ENCODE measurements at places on chromosomes 6 and 20.

GRCh38 chr6:57177545-57178265 is 5.6 kb downstream of the BAG2 start:
- DNase-seq: peak; percentile 86

DNA sequence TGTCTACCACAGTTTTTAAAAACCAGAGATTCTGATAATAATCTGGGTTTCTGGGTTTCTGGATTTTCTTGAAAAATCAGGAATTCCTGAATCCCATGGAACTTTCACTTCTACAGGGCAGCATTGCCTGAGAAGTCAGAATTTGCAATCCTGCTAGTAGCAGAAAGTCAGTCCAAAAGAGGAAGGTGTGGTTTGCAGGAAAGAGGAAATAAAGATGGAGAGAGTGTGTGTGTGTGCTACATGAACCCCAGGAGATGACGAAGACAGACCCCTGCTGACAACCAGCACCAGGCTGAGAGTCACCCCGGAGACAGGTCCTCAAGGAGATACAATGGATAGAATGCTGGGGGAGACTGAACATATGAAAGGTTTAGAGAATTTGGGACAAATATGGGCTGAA is 44.9 kb downstream of the PRND start:
- no peak for DNase-seq

DNA sequence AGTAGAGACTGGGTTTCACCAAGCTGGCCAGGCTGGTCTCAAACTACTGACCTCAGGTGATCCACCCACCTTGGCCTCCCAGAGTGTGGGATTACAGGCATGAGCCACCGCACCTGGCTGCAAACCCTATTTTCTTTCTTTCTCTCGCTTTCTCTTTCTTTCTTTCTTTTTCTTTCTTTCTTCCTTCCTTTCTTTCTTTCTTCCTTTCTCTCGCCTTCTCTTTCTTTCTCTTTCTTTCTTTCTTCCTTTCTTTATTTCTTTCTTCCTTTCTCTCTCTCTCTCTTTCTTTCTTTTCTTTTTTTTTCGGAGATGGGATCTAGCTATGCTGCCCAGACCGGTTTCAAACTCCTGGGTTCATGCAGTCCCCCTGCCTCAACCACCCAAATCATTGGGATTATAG is 47.0 kb upstream of the TGM3 start:
- no peak for DNase-seq

- no peak for DNase-seq
Measured at GRCh38 chr20:50518270-50518721, 8.1 kb downstream of the PTPN1 start.

- DNase-seq: no peak
Measured at GRCh38 chr6:132977413-132977812, 163.0 kb downstream of the RPS12 start.

- DNase-seq: peak; percentile 10
Measured at GRCh38 chr20:24950128-24950835, 1.2 kb downstream of the CST7 start.

GRCh38 chr6:7526755-7527154 is 14.7 kb upstream of the DSP start:
- DNase-seq: no peak

- no peak for DNase-seq
Measured at GRCh38 chr6:79048611-79049010, 29.4 kb downstream of the PHIP start.

GRCh38 chr6:43853066-43853650 is 83.1 kb downstream of the VEGFA start:
- DNase-seq: peak; percentile 44

DNA sequence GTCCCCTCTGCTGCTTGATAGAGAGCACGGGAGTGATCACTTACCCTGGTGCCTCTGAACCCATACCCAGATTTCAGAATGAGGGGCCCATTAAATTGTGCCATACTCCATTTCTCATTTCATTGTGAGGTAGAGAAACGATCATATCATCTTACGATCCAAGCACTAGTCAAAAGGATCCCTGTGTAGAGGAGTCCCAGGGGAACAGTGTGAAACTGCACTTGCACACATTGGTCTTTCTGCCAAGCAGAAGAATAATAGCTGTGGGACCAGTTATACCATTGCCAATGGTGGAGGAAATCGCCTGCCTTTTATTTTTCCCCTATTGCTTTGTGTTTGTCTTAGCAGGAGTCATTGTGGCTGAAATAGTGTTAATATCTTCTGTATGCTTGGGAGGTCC is 161.9 kb downstream of the FARS2 start:
- no peak for DNase-seq

DNA sequence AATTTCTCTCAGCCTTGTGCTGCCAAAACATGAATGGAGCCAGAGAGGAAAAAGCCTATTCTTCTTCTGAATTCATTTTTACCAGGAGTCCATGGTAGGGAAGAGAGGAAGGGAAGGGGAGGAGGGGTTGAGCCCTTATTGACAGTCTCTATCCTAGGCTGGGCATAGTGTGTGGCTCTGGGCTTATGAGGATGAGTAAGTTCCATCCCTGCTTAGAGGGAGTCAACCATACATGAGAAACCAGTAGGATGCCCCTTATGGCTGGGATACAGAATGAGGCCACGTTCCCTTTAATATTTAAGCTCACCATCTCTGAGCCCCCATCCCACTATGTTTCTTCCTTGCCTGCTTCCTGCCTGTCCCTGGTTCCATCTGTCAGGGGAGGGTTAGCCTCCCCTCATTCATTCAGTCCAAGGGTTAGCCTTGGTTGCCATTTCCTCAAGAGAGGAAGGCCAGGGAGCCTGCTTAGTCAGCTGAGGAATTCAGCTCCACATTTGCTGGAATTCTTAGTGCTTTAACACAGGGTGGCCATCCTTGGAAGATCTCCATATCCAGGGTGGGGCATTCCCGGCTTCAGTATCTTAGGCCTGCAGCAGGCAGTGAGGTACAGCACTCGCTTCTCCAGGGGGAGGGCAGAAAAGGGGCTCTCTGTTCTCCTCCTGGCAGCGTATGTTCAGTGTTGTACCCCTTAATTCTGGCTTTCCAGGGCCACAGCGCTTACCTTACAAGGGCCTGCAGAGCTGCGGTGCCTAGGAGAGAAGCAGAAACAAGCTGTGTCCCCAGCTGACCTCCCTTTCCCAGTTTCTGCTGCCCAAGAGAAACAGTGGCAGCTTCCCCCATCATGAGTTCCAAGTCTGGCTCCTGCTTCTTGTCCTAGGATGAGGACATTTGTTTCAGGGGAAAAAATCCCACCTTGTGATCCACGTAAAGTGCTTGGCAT is 12.5 kb downstream of the SIRT5 start:
- DNase-seq: no peak

GRCh38 chr6:144170044-144170443 is 19.7 kb downstream of the STX11 start:
- no peak for DNase-seq

GRCh38 chr6:45677381-45678284 is 299.9 kb upstream of the SUPT3H start:
- DNase-seq: peak; percentile 67

GRCh38 chr6:41194386-41194785 is 6.6 kb downstream of the TREML2 start:
- DNase-seq: no peak

GRCh38 chr6:46652232-46652602 is 401 bp downstream of the CYP39A1 start:
- DNase-seq: no peak

DNA sequence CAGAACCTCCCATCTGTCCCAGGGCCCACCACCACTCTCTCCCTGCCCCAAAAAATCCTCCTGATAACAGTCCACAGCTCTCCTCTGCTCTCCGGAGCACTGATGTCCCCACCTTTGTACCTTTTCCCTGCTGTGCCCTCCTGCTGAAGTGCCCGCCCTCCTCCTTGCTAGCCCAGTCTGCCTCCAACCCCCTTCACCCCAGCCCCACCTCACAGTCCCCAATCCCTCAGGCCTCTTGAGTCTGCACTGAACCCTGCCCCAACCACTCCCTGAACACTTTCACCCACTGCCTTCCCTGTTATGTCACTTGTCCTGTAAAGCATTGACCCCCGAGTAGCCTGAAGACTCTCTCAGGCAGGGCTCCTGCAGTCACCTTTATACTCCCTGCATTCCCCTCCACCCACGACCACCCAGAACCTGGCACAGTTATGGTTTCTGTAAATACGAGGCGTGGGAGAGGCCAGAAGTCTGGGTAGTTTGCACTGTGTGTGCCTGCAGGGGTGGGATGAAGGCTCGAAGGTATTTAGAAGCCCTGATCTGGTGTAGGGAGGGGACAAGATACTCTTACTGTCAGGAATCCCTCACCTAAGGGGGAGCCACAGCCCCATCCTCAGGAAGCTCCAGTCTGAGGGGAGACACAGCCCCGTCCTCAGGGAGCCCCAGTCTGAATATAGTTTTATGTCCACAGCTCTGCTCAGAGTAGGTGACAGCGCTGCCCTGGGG is 5.4 kb downstream of the GLP1R start:
- no peak for DNase-seq

GRCh38 chr6:20028143-20028542 is 184.1 kb downstream of the MBOAT1 start:
- DNase-seq: no peak

GRCh38 chr6:105409734-105410133 is 6.9 kb upstream of the PREP start:
- DNase-seq: no peak

DNA sequence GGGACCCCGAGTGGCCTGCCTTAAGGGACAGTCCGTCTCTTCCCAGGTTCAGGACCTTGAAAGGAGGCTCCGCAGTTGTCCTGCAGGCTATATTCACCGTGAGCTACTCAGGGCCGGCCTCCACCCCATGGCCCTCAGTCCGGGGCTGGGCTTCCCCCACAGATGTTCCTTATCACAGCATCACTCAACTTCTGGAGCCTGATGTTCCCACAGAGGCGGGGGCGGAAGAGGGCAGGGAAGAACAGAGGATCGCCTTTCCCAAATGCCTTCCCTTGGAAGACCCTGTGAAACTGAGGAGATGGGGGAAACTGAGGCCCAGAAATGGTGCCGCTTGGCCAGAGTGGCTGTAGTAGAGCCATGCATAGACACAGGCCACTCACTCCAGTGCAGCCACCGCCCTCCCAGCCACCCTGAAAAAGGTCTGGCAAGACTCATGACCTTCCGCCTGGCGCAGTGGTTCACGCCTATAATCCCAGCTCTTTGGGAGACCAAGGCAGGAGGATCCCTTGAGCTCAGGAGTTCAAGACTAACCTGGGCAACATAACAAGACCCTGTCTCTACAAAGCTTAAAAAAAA is 4.3 kb upstream of the COX4I2 start:
- DNase-seq: peak; percentile 98

- no peak for DNase-seq
Measured at GRCh38 chr20:14698605-14699373, 361.4 kb upstream of the FLRT3 start.

GRCh38 chr20:1824834-1825233 is 70.4 kb upstream of the SIRPA start:
- no peak for DNase-seq

DNA sequence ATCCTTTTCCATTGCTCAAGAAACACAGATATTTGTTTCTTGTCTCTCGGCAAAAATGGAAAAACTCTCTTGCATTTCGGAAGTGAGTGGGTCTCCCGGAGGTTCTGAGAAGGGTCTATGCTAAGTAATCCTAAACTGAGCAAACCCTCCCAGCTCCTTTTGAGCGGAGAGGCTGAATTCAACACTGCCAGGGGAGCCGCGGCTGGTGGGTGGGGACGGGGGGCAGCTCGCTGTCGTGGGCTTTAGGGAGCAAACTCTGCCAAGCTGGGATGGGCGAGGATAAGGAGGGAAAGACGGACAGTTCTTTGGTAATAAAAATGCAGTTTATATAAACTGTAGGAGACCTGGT is 211.4 kb downstream of the FOXC1 start:
- DNase-seq: no peak

DNA sequence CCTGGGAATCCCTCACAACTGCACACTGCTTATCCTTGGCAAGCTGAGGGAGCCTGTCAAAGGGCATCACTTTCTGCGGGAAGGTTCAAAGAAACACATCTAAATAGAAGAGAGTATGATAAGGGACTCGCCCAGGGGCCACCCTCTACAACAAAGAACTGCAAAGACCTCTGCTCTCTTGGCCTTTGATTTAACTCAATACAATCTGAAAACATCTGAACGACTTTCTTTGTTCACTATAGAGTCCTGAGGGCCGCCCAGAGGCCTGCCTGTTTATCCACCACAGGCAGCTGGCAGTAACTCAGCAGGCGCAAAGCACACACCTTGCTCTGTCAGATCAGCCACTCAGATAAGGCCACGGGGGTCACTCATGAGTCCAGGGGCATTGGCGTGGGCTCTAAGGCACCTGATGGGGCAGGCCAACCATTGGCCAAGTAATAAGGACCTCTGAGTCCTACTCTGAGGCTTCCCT is 139.3 kb downstream of the UNC5CL start:
- DNase-seq: no peak

DNA sequence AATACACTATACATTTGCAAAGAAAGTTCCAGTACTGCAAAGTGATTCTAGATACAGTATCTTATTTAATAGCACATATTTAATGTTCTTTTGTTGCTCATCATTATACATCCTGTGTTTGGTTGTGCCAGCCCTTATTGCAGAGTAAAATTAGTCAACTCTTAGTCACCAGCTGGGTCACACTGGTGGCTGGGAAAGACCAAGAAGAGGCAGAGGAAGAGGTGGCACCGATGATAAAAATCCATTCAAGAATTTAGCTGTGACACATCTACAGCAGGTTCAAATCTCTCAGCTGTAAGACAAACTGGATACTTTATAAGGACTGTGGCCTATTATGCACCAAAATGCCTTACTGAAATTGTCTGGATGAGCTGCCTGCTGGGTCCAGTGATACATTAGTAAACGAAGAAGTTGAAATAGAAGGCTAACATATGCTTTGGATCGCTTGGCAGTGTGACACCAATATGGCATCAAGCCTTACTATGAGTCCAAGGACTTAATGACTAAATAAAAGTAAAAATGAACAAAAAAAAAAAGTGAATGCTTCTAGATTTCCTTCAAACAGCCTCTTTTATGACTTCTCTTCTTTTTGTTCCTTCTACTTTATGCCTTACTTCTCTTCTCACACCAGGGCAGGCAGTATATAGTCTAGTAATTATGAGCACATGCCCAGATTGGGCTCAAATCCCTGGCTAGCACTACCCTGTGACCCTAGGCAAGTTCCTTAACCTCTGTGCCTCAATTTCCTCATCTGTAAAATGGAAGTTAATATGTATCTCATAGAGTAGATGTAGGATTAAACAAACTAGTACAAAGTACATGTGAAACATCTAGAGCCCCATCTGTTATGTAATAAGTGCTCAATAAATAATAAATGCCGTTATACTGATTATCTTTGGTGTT is 29.4 kb upstream of the RNF8 start:
- peak; percentile 85 for DNase-seq

GRCh38 chr6:76495909-76496308 is 423.4 kb upstream of the IMPG1 start:
- DNase-seq: no peak

GRCh38 chr20:57030611-57031600 is 235.5 kb downstream of the BMP7 start:
- DNase-seq: peak; percentile 52

GRCh38 chr20:44724423-44725091 is 9.4 kb downstream of the CCN5 start:
- no peak for DNase-seq

All from lung (tissue), 17 donors.